ENCODE measurements at places on chromosomes 13 and 19.
A peak's percentile ranks its signal among the peaks of the same experiment; 100 is the strongest.

- peak; percentile 8 for DNase-seq
Observed at GRCh38 chr13:25114220-25114619, 18.3 kb downstream of the PABPC3 start.

DNA sequence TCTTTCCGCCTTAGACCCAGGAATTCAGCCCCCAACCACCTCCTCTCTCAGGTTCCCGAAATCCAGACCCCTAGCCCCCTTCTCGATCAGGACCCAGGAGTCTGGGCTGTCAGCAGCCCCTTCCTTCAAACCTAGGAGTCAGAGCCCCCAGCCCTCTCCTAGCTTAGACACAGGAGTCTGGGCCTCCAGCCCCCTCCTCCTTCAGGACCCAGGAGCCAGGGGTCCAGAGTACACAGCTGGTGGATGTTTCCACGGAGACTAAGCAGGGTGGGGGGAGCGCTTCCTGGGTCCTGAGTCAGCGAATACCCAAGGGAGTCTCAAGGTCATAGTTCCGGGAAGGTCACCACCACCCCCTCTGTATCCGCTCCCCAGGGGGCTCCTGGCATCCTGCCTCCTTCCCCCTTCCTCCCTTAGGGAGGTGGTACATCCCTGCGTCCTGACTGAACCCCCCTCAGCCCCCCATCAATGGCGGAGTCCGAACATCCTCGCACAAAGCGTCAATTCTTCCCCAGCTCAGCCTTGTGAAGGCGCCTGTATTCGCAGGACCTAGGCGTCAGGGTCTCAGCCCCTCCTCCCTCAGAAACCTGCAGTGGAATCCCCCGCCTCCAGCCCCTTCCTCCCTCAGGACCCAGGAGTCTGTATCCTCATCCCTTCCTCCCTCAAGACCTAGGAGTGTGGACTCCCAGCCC is 4.6 kb downstream of the CADM4 start:
- DNase-seq: no peak

DNA sequence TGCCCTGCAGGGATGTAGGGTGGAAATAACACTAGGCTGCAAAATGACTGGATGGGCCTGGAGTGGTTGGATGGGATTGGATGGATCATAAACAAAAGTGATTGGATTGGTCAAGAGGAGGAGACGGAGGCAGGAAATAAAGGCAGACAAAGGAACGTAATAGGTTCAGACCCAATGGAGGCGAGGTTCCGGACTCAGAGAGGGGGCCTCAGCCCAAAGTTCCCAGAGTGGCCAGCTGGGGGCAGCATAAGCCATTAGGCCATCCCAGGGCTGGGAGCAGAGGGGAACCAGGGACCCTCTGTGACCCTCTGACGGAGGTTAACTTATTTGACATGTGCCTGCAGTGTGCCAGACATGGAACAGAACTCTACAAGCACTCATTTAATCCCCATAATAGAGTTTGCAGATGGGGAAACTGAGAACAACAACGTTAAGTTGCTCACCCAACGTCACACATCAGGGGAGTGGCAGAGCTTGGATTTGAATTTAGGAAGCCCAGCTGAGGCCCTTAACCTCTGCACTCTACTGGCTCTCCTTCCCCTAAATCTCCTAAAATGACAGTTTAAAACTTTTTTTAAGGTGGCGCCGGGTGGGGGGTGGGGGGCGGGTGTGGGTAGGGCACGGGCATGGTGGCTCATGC is 15.3 kb upstream of the MAP1S start:
- peak; percentile 70 for DNase-seq

- DNase-seq: no peak
Observed at GRCh38 chr13:111282425-111282824, 38.0 kb upstream of the TEX29 start.

GRCh38 chr19:47661611-47662010 is 51.6 kb upstream of the EHD2 start:
- DNase-seq: no peak

DNA sequence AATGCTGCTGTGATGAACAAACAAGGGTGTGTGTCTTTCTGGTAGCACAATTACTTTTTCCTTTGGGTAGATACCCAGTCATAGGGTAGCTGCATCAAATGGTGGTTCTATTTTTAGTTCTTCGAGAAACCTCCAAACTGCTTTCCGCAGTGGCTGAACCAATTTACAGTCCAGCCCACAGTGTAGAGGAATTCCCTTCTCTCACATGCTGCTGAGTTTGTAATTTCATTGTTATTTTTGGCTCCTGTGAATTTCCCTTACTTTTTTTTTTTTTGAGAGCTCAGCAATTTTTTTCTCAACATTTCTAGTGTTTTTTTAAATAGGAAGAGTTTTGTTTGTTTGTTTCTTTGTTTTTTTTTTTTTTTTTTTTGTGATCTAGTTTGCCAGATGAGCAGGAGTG is 37.5 kb upstream of the ADGRE1 start:
- DNase-seq: no peak

GRCh38 chr13:86882107-86882506 is 789.1 kb upstream of the SLITRK5 start:
- DNase-seq: no peak

DNA sequence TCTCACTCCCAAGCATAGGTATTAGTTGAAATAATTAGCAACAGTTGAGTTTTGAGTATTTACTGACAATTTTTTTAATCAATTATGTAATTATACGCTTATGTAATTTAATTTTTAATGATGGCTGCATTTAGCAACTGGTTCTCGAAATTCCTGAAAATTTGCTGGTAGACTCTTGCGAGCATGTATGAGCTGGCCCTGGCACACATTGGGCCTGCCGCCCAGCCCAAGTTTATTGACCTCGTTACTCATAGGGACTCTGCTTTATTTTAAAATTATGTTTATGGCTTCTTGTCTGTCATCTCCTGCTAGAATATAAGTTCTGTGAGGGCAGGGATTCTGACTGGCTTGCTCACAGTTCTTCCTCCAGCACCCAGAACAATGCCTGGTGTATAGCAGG is 6.7 kb downstream of the KLK14 start:
- DNase-seq: no peak

DNA sequence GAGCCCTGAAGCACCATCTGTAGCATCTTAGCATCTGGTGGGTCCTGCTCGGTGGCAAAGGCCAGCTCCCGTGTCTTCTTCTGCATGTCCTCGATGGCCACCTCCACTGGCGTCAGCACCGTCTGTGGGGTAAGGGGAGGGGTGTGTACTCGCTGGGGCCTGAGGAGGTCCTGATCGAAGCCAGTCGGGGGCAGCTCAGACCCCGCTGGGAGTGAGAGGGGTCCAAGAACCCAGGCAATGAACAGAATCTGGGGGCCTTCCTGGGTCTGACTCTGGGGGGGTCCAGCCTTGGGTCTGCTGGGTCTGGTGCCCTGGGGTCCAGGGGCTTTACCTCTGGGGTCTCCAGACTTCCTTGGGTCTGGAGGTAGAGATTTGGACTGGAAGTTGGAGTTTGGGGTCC is 3.6 kb upstream of the KANK2 start:
- no peak for DNase-seq

GRCh38 chr19:18931316-18932162 is 9.5 kb downstream of the HOMER3 start:
- no peak for DNase-seq

GRCh38 chr13:45370922-45371406 is 30.0 kb upstream of the TPT1 start:
- peak; percentile 40 for DNase-seq

- DNase-seq: no peak
Observed at GRCh38 chr13:24742294-24742693, 21.7 kb upstream of the RNF17 start.

DNA sequence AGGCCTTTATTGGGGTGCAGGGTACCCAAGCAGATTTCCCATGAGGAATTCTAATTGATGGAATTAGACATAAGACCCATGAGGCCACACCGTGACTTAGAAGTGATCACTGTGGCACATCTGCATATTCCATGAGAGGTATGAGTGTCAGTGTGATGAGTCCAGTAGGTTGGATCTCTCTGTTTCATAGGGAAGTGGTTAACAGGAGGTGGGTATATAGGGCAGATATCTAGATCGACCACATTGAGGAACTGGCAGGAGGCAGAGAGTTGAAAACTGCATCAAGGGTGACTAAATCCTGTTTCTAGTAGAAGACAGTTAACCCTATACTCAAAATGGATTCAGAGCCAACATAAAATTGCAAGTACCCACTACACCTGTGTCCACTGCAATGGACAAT is 68.6 kb upstream of the MIR17HG start:
- no peak for DNase-seq

DNA sequence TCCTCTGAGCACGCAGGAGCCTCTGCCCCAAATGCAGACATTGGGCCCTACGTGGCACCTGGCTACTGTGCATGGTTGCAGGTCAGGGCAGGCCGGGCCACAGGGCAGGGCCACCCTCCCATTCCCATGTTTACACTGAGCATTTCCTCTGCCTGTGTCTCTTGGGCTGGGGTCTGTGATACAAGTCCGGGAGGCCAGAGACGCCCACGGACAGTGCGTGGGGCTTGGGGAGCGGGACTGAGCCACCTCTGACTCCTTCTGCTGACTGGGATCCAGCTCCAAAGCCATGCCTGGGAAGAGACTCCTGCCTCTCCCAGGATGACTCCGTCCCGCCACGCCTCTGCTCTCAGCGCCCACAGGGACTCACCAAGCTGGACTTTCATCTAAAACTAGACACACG is 18.8 kb downstream of the GAS6 start:
- DNase-seq: no peak

GRCh38 chr19:10006752-10007323 is 3.5 kb downstream of the COL5A3 start:
- DNase-seq: no peak

- DNase-seq: peak; percentile 32
Observed at GRCh38 chr19:45769821-45770191, 754 bp upstream of the SIX5 start.

- no peak for DNase-seq
Observed at GRCh38 chr13:50156561-50157127, 141.4 kb downstream of the KCNRG start.

- DNase-seq: no peak
Observed at GRCh38 chr19:12779162-12779993, 4.0 kb upstream of the HOOK2 start.

DNA sequence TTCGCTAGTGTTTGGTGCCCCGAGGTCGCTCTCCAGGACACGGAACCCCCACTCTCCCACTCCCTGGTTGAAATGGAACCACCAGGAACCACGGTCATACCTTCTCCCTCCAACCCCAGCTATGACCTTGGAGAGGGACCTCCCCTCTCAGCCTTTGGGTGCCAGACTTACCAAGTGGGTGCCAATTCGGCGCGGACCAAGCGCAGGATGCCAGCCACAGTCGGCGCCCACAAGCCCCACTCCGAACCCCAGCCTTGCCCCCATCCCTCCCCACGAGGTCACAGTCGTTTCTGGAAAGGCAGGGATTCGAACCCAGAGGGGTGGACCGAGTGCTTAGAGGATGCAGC is 910 bp downstream of the PDE4C start:
- no peak for DNase-seq

DNA sequence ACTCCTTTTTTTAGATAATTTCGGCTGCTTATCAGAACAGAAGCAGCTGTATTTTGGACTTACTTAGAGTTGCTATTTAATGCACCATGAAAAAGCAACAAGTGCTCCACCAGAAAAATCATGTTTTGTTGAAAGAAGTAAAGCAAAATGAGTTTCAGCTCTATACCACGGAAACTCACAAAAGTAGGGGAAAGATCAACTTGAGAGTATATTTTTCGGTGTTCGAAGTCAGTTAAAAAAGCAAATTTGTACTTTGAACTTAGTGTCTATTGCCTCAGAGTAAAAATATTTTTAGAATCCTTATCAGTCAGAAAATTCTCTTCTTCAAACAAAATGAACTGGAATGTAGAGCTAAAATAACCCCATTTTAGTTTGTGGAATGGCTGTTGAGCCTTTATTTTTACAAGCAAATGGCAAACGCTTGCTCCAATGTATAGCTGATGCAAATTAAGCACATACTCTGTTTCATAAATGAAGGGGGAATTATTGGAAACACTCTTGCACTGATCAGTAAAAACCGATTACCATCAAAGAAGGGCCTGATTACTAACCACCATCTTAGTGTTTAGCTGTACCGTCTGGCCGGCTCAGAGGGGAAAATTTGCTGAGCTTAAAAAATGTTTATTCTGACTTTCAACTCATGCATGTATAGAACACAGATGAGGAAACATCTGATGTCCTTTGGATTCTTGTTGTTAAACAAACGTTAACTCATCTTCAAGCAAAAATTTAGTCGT is 540.7 kb downstream of the GPC6 start:
- no peak for DNase-seq

DNA sequence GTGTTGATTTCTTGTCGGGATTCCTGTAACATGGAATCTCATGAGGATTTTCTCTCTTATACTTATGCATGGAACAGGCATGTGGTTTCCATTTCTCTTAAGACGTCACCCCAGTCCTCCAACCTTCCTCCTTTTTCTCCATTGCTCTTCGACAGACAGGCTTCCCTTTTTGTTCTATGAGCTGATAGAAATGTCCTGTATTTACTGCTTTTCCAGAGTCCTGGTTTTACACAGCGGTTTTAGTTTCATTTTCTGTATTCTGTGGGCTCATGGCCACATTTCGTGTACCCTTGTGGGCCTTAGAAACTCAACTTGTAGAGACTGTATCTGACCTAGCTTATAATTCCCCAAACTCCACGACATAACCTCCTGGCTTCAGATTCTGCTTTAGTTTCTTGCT is 113.1 kb downstream of the PAN3 start:
- DNase-seq: no peak

DNA sequence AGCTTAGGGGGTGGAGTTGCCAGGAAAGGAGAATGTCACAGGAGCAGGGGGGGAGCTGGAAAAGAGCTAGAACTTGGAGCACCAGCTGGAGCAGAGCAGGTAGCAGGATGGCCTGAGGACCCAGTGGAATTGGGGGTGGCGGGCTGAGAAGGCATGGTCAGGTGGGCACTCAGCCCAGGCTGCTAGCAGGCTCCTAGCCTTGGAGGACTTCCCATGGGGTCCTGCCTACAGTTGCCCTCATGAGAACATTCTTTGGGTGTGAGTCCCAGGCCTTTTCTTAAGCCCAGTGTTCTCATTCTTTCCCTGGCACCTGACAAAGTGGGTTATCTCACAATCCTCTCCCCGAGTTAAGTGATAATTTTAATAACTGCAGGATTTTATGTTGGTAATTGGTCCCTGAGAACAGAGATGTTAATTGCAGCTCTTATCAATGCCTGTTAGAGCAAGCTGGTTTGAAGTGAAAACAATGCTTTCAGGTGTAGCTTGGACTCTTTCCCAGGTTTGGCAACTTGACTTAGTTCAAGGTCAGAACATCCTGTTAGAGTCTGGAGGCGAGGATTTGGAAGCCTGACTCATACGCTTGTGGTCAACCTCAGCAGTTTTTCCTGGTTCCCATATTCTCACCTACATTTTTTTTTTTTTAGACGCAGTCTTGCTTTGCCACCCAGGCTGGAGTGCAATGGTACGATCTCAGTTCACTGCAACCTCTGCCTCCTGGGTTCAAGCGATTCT is 18.1 kb upstream of the OLFM4 start:
- no peak for DNase-seq

Measured in stimulated activated CD4-positive, alpha-beta T cell treated with anti-CD3 and anti-CD28 coated beads, Interleukin-1b, Interleukin-23, amount 100 ng/mL, for 4 hours (primary cell).